ENCODE measurements at places on chromosomes 16 and 17.

- no peak for DNase-seq
Observed at GRCh38 chr17:74529243-74529642, 2.0 kb downstream of the CD300LB start.

DNA sequence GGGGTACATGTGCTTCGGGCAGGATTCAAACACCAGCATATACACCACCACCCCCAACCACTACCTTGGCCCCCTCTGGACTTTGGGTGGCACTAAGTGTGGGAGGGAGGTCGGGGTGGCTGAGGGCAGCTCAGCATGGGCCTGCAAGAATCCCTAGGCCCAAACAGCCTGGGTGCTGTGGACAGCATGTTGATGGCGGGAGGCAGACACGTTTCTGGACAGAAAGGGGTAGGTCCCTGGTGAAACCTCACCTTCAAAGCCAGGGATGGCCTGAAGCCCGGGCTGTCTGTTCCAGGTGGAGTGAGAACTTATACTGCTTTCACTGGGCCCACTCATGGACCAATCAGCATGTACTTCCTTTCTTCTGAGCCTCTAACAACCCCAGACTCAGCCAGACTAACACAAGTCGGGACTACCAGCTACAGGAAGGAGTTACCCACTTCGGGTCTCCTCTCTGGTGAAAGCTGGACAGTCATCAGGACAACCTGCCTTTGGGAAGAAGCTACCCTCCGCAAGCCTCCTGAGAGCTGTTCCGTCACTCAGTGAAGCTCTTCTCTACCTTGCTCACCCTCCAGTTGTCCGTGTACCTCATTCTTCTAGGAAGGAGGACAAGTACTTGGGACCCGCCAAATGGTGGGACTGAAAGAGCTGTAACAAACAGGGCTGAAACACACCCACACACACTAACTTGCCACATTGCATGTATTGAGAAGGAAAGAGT lies 203.0 kb downstream of the CPPED1 start:
- no peak for DNase-seq

DNA sequence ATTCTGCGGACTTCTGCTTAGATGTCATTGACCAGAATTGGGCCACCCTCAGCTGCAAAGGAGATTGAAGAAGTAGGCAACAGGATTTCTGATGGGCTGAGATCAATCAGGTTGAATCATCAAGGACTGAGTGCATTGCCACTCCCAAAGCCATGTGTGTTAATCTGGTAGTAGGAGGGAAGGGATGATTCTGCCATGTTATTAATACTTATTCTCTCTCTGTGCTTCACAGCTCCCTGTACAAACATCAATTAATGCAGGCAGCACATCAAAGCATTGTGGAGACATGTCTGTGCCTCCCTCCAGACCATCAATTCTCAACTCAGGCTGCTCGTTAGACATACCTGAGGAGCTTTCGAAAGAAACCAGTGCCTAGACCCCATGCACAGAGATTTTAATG lies 11.6 kb downstream of the LRRC3C start:
- no peak for DNase-seq

DNA sequence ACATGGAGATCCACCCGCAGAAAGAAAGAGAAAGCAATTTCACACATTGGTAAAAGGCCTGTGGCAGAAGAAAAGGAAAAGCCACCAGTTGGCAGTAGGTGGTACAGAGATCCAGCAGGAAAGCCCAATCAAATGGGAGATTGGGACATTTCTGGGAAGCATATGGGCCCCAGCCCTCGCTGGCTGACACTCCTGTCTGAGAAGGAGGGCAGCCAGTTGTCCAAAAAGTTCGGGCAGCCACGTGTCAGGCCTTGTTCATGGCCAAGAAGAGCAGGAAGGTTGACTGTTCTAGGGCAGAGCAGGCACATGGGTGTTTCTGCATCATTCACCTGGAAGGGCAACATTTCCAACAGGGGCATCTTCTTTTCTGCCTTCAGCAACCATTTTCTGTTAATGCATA lies 45.0 kb upstream of the MMP2 start:
- DNase-seq = no peak

DNA sequence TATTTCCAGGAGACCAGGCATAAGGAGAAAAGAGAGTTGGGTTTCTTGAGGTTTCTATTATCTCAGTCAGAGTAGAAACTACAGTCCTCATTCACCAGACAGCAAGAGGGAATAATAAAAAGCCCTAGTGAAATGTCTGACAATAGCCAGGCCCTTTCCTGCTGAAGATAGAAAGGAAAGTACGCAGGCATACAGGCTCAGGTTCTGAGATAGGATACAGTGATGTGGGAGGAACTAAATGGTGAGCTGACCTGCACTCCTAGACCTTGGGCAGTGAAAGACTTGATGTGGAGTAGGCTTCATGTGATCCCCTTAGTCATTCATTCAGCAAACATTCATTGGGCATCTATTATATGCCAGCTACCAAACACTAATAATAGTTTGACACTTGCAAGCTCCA lies 14.9 kb downstream of the ZNF821 start:
- no peak for DNase-seq

DNA sequence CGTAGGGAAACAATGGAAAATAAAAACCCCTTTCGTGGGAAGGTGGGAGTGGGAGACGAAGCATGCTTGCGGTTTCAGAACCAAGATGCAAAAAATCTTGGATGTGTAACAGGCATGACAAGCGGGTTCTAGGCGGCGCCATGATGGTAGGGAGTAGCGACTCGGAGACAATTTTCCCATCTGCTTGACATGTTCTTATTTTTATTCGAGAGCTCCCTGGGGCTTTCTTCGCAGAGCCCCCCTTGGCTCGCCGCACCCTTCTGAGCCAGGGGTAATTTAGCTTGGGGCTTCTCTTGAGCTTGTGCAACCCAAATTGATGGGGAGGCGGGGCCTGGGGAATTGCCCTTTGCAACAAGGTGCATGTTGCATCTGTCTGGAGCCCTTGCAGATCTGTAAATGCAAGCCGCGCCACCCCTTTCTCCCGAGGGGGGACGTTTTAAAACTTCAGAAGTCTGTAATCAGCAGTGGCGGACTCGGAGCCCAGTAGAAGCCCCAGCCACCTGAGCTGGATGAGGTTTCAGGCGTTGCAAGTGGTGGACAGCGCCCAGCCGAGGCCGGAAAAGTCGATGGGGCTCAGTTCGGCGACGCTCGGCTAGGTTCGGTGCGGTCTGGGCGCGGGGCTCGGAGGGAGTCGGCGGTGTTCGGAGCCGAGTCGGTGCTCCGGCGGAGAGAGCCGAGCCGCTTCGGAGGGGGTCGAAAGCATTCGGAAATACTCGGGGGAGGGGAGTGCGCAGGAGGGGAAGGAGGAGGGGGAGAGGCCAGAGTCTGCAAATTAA lies 2.9 kb downstream of the GNAO1 start:
- DNase-seq = no peak

GRCh38 chr16:4395055-4395726 lies 21.2 kb downstream of the CORO7 start:
- DNase-seq = no peak

- no peak for DNase-seq
Observed at GRCh38 chr17:30605027-30605426, 127.8 kb downstream of the GOSR1 start.

DNA sequence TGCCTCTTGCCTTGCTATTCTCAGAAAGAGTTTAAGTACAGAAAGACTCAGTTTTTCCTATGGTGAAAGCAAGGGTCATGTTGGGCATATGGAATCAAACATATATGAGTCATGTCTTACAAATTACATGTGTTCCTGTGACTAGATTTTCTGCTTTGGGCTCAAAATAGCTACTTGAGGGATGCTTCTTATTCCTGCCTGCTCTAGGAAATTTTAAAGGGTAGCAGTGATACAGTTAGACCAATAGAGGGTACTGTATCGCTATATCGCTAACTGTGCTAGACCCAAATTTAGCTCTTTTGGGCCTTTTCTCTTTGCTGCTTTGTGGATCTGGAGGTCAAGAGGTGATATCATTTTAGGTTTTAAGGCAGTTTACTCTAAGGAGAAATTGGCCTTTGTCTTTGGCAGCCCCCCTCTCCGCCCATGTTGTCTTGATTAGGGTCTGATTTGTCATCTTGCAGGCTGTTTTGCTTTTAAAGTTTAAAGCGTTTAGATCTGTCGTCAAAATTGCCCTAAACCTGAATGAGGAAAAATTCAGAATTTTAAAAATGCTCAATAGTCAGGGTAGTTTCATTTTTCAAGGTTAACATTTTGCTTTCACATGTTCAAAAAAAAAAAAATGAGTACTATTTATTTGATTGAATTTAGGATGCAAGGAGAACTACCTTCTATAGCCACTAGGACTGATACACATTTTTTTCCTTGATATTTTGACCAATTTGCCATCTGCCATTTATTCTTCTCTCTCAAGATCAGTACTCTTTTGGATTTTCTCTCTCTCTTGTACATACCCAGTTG lies 8.8 kb downstream of the NFATC3 start:
- DNase-seq = no peak

DNA sequence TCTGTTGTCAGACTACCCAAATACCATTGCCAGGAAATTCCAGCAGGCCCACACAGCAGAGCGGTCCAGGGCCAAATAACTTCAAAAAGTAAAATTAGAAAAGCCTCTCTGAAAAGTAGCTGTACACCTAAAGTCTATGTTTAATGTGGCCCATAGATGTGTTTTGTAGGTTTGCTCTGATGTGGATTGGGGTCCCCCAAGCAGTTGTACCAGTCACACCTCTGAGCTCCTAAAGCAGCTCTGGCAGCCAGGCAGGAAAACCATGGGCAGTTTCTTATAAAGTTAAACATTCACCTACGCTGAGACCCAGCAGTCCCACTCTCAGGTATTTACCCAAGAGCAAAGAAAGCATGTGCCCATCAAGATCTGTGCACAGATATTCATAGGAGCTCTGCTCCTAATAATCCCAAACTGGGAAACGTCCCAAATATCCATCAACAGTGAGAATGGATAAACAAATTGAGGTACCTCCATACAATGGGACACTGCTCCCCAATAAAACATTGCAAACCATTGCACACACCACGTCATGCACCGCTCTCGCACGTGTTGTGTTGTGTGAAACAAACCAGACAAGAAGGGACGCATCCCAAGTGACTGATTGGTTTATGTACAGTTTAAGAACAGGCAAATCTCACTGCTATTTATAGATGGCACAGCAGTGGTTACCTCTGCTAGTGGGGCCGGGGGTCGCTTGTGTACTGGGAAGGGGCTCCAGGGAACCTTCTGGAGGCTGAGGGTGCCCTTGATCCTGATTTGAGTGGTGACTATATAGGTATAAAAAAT lies 15.8 kb upstream of the PRM1 start:
- DNase-seq = no peak

DNA sequence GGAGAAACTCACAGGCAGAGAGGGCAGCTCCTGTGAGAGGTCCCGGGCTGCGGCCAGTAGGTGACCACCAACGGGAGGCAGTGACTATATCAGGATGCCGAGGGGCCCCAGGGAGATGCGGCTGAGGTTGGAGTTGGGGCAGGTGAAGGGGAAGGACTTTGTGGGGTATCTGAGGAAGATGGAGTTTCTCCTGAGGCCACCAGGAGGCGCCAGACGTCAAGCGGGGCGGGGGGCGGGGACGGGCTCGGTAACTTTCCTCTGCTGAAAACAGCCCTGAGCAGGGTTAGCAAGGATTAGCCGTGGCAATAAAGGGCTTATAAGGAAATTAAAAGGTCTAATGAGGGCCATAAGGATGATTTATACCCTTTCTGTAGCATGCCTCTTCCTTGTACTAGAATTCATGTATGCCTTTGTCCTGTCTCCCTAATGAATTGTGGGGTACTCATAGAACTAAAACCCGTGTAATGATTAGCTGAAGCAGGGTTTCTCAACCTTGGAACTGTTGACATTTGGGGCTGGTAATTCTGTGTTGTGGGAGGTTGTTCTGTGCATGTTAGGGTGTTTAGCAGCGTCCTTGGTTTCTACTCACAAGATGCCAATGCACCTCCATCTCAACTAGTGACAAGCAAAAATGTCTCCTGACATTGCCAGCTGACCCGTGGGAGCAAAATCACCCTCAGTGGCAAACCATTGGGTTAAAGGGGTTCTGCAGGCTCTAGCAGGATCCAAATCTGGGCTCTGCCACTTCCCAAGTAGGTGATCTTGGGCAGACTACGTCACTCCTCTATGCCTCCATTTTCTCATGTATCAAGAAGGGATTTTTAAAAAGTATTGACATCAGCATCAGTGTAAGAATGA lies 74.8 kb upstream of the GRIN2A start:
- no peak for DNase-seq

DNA sequence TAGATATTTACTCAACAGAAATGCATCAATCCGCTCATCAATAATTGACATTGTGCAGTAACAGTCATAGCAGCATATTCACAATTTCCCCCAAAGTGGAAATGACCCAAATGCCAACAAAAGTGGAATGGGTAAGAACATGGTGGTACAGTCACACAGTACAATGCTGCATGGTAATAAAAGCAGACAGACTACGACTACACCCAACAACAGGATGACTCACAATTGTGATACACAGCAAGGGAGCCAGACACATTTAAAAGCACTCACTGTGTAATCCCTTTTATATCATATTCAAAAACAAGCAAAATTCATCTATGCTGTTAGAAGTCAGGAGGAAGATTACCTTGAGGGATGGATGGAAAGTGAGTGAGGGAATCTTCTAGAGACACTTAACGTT lies 76.5 kb upstream of the NUDT7 start:
- no peak for DNase-seq

GRCh38 chr16:75042426-75043174 lies 43.8 kb downstream of the ZNRF1 start:
- DNase-seq = peak; percentile 33

- no peak for DNase-seq
Observed at GRCh38 chr16:84810518-84811273, 9.1 kb upstream of the CRISPLD2 start.

DNA sequence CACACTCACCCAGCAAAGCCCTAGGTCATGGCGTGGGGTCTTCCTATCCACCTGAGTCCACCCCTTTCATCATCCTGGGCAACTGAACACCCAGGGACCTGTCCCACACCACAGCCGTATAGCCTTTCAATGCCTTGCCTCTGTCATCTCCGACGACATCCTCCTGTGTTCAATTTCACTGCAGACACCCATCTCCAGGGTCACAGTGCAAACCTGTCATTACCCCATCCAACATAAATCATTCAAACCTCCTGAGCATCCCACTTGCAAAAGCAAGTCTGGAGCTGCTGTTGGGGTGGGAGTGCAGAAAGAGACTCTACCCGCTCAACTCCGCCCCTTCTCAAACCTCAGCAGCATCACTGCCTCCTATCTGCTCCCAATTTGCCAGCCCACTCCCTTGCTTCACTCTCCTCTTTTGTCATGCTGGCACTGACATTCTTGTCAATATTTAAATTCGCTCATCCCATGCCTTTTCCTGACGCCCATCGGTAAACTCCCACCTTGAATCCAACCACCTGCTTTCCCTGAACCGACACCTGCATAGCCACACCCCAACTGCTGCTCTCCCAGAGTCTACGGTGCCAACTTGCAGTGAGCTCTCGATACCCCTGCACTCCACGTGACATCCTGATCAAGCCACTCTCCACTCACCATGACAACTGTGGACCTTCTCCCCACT lies 37.0 kb downstream of the MARF1 start:
- DNase-seq = no peak

DNA sequence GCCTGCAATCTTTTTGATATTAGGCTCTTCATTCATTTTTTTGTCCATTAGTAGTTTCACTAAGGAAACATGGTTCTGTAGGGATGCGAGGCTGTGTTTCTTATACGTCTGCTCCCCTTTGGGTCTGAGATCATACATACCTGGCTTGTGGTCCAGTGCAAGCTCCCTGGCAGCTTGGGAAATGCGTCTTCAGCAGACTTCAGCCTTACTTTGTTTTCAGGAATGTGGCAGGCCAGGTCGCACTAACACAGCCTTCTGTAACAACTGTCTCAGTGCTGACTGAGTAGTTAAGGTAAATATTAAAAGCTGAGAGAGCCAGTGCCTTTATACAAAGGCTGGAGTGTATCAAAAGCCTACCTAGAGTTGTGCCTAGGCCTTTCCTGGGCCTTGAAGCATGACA lies 970.5 kb upstream of the EEF2KMT start:
- no peak for DNase-seq
